ENCODE measurements at places on chromosomes 6 and 20. TPM values are rescaled to one million over a fixed set of nuclear protein-coding genes. Genes with fewer than 3 reads are reported as not detected.

Gene TCP11
- 0.19 TPM for total RNA-seq

Gene HTR1E
- not detected for total RNA-seq

Gene STX11
- 3.1 TPM for total RNA-seq

Gene RIMS1
- total RNA-seq, result 17.1 TPM

Gene PAK5
- total RNA-seq, result not detected

Gene CRISP3
- not detected for total RNA-seq

Gene RGS17
- total RNA-seq, result 9.3 TPM

Gene PRL
- not detected for total RNA-seq

Gene MATN4
- not detected for total RNA-seq

Gene C6orf15
- total RNA-seq, result not detected

Gene SLC18B1
- 6.8 TPM for total RNA-seq

Gene UST
- total RNA-seq, result 26.8 TPM

Gene BANF2
- total RNA-seq, result not detected

Gene ADGRB3
- total RNA-seq, result not detected

Gene SLC13A3
- total RNA-seq, result 0.38 TPM

Gene BPIFA1
- total RNA-seq, result not detected

Gene CDH26
- 0.28 TPM for total RNA-seq

Gene CMTR1
- total RNA-seq, result 37.2 TPM

Gene MED23
- 28.9 TPM for total RNA-seq

Gene WFDC10B
- total RNA-seq, result not detected

Gene TAGAP
- total RNA-seq, result not detected

Data from regular cardiac myocyte (primary cell).